IPS-NIHi11 (cell line): ENCODE measurements at places on chromosomes 12 and 14.

GRCh38 chr12:115355301-115355700 lies 671.3 kb upstream of the TBX3 start:
- DNase-seq: no peak

DNA sequence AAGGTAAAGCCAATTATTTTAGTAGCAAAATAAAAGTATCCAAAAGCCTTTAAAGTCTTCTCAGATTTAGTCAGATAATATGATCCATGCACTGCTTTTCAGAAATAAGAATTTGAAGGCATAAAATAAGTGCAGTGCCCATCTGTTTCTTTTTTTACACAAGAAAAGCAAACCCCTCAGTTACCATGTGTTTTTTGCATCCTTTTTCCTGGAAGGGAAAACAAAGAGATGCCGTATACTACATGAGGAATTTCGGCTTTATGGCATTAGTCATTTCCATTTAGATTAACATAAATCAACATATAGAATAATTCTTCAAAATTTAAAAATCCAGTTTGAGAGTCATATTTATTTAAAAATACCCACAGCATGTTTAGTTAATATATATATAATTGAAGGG lies 70.0 kb upstream of the GNPNAT1 start:
- no peak for DNase-seq

DNA sequence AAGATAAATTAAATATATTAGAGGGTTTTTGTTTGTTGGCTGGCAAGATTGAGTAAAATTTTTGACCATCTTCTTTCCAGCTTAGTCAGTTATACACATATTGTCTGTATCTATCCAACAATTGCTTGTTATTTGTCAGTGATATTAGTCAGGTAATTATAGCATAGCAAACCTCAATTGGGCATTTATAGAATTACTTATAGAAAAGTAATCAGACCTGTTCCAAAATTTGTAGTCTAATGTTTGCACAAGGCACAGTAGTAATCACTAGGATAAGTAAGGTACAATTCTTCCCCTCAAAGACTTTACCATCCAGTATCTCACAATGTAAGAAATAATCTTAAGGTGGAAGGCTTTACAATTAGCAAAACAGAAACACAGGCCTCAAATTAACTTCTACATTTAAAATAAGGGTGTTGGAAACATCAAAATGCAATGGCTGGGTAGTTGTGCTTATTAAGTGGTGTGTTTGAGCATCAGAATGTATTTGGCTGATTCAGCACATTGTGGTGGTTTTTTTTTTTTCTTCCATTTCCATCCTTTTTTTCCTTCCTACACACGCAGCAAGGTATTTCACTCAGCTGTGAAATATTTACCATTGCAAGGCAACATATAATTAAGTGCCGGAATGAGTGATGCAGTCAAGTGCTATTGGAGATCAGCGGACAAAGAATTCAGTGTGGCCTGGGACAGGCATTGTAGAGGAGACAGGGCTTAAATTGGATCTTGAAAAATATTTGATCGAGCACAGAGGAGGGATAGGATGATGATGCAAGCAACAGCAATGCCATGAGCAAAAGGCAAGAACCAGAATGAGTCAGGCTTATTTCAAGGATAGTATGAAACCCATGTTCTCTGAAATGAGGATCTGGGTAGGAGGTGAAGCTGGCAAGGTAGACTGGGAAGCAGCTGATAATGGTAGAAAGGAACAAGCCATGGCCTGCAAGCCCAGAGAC lies 178.2 kb downstream of the AKAP6 start:
- no peak for DNase-seq

GRCh38 chr12:3897371-3897971 lies 24.3 kb upstream of the PARP11 start:
- DNase-seq: no peak

- DNase-seq: no peak
Measured at GRCh38 chr14:104542871-104543830, 36.4 kb upstream of the C14orf180 start.

- DNase-seq: no peak
Measured at GRCh38 chr12:113070117-113070906, 13.8 kb downstream of the DTX1 start.

GRCh38 chr14:54489318-54489683 lies 521 bp upstream of the GMFB start:
- DNase-seq: no peak

DNA sequence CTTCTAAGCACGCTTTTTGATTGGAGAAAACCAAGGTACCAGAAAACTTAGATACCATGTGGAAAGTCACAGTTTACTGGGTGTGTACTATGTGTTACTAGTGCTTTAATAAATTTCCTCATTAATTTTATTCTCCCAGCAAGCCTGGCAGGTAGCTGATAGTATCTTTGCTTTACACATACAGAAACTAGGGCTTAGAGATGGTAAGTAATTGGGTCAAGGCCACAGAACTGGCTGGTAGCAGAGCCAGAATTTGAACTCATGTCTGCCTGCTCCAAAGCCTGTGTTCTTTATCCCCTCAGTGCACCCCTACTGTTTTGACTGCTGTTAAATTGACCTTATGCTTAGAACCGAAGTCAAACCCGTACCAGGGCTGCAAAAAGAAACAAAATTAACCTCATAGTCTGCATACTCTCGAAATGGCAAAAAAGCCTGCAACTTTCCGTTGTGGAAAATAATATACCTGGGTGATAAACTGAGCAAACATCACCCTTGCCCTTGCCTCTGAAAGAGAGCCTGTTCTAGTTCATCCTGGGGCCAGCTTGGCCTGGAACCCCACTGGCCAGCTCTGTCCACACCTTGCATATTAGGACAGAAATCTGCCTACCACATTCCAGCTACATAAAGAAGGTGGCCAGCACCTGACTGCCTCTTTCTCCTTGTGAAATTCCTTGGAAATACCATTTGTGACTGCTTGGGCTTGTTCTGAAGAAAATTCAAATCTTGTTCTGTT lies 118.9 kb downstream of the ETV6 start:
- no peak for DNase-seq

GRCh38 chr12:11826574-11826973 lies 177.1 kb downstream of the ETV6 start:
- DNase-seq: no peak

GRCh38 chr14:32078023-32078857 lies 1.1 kb downstream of the ARHGAP5 start:
- DNase-seq: peak; percentile 12

- no peak for DNase-seq
Measured at GRCh38 chr14:32296366-32296765, 32.7 kb upstream of the AKAP6 start.
